Right renal cortex interstitium (tissue), 3 donors: ENCODE measurements at places on chromosomes 6 and 20.

- DNase-seq, result no peak
These were observed 67.9 kb upstream of the TULP4 start for GRCh38 chr6:158244373-158244772.

DNA sequence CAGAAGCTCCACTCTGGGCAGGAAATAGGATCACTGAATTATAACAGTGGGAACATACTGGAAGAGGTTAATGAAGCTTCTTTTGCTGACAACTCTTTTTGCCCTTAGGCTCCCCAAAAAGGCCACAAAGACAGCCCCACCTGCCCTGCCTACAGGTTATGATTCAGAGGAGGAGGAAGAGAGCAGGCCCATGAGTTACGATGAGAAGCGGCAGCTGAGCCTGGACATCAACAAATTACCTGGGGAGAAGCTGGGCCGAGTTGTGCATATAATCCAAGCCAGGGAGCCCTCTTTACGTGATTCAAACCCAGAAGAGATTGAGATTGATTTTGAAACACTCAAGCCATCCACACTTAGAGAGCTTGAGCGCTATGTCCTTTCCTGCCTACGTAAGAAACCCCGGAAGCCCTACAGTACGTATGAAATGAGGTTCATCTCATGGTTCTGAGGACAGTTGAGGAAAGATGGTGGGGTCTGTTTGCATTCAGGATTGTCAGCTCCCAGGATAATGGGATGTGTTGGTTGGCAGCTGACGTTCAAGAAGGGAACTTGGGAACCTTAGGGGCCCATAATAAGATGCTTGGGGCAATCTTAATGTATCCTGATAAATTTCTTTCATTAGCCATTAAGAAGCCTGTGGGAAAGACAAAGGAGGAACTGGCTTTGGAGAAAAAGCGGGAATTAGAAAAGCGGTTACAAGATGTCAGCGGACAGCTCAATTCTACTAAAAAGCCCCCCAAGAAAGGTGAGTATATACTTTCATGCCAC is 11.5 kb downstream of the BRD2 start:
- DNase-seq, result no peak

- no peak for DNase-seq
These were observed 3.9 kb downstream of the LPIN3 start for GRCh38 chr20:41344477-41344876.

- DNase-seq, result no peak
These were observed at the start of gene SYTL3 for GRCh38 chr6:158649289-158650143. TSS of gene SYTL3 (plus strand) at chr6:158650054. CDS start at chr6:158663269, 13,215 bp downstream.

GRCh38 chr6:97067045-97067444 is 142.5 kb downstream of the KLHL32 start:
- DNase-seq, result no peak

DNA sequence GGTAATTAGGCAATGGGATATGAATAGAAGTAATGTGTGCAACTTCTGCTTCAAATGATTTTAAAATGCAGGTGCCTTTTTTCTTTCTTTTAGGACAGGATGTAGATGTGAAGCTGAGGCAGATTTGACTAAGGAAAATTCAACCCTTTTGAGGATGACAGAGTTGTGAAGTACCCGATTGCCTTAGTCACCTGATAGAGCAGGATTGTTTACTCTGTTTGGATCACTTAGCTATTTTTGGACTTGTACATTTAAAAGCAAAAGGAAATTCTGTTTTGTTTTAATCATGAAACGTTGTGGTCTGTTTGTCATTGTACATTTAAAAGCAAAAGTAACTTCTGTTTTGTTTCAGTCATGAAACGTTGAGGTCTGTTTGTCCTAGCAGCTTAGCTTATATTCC is 143.4 kb downstream of the FAM83B start:
- no peak for DNase-seq

- DNase-seq, result no peak
These were observed 1.1 kb upstream of the SLC2A10 start for GRCh38 chr20:46708172-46708860.

DNA sequence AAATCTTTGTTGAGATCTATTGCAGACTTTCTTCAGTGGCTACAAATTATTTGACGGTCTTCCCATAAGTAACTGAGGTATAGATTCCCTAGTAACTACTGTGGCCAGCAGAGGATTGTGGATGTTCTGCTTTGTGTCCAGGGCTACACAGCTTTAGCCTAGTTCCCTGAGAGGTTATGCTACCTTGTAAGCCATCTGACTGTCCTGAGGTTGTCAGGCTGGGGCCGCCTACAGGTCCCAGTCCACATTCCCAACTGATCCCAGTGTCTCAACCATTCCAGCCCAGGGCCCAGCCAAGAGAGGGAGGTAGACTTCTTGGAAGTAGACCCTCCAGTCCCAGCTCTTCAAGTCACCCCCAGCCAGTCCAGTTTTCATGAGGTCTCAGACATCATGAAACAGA is 57.7 kb downstream of the BANF2 start:
- no peak for DNase-seq

GRCh38 chr6:15504581-15505350 is 158.1 kb downstream of the DTNBP1 start:
- DNase-seq, result no peak

DNA sequence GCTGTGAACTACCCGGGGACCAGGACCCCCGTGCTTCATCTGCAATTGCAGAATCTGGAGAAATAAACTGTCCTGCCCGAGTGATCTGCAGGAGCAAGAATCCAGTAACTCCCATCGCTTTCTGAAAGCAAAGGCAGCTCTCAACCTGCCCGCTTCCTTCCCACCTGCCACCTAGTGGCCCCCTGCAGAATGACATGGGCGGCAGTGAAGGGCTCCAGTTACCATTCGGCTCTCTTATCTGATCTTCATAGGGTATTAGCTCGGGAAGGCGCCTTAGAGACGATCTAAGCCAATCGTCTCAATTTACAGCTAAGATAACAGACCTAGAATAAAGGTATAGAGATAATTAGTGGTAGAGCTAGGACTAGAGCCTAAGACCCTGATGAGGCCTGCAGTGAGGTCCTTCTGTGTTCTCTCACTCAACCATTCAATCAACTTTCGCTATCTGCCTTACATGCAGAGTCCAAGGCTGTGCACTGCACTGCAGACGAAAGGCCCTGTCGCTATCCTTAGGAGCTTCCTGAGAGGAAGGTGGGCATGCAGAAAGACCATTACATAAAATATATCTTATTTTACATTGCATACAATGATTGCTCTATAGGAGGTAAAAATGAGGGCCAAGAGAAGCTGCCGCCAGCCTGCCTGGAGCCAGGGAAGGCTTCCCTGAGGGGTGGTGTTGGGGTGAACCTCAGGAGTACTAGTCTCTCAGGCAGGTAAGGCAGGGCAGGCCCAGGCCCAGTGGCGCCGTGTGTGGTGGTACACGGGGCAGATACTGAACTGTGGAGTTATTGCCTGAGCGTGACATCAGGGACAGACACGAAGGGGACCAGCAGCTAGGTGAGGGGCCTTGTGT is 7.1 kb upstream of the PSMG4 start:
- DNase-seq, result no peak

GRCh38 chr6:10310826-10311225 is 104.0 kb downstream of the TFAP2A start:
- no peak for DNase-seq

DNA sequence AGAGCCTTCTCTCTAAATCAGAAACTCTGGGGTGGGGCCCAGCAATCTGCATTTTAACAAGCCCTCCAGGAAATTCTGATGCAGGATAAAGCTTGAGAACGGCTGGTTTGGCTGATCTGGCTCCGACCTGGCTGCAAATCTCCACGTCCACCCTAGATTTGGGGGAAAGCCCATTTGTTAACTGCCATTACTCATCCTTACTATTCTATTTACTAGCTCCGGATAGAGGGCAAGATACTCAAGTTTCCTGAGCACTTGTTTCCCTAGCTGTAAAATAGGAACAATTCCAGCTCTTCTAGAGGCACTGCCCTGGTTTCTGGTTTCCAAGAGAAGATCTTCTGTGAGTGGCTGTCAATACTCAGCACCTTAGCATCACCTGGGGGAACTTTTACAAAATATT is 44.4 kb downstream of the DAAM2 start:
- no peak for DNase-seq

- DNase-seq, result no peak
These were observed 81.4 kb downstream of the LAMA2 start for GRCh38 chr6:128964233-128964755.

DNA sequence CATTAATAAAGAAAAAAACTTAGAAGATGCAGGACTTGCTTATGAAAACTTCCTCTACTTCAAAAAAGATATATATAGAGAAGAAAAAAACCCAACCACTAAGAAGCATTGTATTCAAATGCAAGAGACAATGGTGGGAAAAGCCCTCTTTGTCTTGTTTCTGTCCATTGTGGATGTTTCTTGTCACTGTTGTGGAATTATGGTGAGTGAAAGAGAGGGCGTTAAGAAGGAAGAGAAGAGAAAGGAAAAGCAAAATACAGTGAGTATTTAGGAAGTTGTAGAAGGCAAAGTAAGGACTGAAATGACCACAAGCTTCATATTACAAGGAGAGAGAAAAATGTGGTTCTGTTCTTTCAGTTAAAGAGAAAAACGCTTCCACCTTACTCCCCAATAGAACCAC is 14.1 kb upstream of the THBD start:
- no peak for DNase-seq

DNA sequence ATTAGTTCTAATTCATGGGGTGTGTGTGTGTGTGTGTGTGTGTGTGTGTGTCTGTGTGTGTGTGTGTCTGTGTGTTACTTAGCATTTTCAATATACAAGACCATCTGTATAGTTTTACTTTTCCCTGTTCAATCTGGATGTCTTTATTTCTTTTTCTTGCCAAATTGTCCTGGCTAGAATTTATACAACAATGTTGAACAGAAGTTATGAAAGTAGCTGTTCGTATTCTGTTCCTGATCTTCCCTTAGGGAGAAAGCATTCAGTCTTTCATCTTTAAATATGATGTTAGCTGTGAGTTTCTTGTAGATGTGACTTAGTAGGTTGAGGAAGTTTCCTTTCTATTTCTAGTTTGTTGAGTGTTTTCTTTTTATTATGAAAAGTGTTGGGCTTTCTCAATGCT is 334.7 kb upstream of the RNF24 start:
- no peak for DNase-seq

DNA sequence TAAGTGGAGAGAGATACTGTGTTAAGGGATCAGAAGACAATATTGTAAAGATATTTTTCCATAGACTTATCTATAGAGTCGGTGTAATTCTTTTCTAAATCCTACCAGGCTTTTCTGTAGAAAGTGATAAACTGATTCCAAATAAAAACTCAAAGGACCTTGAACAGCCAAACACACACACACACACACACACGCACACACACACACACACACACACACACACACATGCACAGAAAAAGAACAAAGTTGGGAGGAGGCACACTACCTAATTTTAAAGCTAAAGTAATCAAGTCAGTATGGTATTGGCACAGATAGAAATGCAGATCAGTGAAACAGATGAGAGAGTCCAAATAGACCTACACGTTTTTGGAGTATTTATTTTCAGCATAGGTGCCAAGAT is 456.2 kb downstream of the CDC5L start:
- no peak for DNase-seq

DNA sequence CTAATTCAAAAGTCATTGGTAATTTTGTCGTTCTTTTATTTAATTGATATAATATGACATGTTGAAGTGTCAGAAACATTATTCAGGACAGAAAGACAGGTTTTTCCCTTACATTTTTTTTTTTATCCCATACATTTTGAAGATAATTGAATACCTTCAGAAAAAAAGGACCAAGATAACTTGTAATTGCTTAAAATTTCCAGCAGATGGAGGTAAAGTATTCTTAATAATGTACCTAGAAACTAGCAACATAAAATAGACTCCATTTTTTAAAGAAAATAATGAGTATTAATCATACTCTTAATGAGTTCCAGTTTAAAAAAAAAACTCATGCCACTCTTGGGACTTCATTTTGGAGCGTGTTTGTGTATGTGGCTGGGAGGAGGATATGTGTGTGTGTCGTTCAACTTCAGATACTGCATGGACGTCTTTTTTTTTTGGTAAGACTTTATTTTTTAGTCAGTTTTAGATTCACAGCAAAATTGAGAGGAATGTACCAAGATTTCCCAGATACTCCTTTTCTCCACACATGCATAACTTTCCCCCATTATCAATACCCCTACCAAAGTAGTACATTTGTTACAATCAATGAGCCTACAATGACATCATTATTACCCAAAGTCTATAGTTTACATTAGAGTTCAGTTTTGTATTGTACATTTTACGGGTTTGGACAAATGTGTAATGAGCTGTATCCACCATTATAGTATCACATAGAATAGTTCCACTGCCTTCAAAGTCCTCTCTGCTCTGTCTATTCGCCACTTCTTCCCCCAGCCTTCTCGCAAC is 79.4 kb downstream of the ROS1 start:
- no peak for DNase-seq

- DNase-seq, result no peak
These were observed 176.7 kb upstream of the HSF2 start for GRCh38 chr6:122222761-122223160.

- no peak for DNase-seq
These were observed 24.7 kb downstream of the KCNK17 start for GRCh38 chr6:39289490-39289889.

DNA sequence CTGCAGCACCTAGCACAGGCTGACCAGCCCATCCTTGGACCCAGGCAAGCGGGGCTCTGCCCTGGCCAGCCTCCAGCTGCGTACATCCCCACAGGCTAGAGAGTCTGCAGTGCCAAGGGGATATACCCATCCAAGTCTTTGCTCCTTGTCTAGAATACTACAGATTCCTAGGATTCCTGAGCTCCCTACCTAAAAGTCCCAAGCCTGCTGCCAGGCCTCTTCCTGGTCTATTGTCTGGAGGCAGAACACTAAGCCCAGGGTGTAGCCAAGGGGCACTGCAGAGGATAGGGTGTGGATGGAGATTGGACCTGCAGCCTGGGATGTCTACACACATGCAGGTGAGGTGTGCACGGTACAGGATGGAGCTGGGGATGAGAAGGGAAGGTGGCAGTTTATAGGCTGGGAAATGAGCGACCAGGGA is 90.0 kb upstream of the SIRPA start:
- DNase-seq, result no peak

DNA sequence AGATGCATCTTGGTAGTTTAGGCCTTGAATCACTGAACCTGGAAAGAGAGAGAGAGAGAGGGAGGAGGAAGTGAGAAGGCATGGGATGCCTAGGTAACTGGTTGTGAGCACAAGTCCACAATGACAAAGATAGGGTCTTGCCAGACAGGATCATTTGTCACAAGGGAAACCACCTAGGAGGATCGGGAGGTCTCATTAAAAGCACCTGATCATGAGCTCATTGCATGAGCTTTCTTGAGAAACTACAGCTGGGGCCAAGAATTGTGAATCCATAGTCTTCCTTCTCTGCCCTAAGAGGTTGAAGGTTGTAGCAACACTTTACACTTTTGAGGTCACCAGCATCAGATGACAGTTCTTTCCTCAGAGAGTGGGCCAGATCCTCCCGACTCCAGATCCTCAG is 195.7 kb downstream of the CD83 start:
- no peak for DNase-seq

DNA sequence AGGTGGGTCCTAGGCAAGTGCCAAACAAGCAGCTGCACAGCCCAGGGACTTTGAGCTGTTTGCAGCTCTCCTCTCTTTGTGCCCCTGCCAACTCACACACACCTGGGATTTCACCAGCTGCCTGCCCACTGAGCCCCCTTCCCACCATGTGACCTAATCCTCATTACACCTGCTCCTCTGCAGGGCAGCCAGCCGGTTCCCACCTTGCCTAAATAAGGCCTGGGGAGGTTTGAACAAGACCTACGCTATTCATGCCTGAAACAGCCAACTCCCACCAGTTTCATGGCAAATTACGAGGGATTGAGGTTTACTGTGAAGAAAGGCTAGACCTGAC is 92.6 kb upstream of the SOX4 start:
- DNase-seq, result no peak
